NCI-H1417 (cell line): ENCODE measurements at places on chromosomes 12 and 14.

- DNase-seq, result no peak
Measured at GRCh38 chr14:36522347-36522971, 2.4 kb upstream of the NKX2-1 start.

DNA sequence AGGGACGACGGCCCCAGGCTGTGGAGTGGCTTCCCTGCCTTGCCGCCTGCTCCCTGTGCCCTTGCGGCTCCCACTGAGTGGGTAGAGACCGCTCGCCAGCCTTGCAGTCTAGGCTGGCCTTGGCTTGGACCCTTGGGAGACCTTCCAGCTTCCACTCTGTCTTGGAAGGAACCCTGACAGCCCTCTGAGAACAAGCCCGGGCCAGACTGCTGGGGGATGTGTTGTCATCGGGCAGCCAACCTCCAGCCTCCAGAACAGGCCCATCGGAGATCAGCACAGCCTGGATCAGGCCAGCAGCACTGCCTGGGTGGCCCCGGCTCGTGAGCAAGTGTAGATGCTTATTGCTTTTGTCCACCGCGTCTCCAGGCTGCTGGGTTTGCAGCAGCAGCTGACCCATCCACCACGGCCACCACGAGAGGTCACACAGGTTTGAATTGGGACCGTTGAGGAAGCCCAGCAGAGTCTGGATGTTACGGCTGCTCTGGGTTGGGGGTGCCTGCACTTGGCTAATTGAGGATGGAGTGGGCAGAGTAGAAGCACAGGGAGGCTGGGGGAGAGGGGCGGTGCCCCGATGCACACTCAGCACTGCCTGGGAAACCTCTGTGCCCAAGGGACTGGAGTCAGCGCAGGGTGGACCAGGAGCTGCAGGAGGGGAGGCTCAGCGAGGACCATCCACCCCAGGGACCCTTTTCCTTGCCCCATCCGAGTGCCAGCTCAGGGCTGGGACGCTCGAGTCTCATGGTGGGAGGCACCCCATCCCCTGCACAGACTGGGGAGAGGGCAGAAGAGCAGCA, 55.5 kb downstream of the NOC4L start:
- DNase-seq, result no peak

DNA sequence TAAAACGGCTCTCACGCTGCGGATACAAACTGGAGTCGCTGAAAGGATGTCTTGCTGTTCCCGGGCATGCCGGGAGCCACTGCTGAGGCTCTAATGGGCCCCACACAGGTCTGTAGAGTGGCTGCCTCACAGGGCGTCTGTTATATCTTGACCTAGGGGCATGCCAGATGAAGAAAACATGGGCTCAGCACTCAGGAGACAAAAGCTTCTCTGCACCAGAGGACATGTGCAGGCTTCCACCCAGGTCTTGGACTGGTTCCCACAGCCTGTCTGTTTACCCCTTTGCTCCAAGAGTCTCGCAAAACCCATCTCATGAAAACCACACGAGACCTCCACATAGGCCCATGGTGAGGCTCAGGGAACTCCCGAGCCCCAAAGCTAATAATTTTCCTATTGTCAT, 134.2 kb downstream of the RPS29 start:
- DNase-seq, result peak; percentile 31

GRCh38 chr12:119082016-119082415, 96.7 kb upstream of the HSPB8 start:
- no peak for DNase-seq

- DNase-seq, result peak; percentile 52
Measured at GRCh38 chr12:55188974-55189556, 31.8 kb upstream of the OR10A7 start.

- peak; percentile 92 for DNase-seq
Measured at GRCh38 chr14:76917745-76918255, 91.6 kb downstream of the LRRC74A start.

GRCh38 chr12:123035841-123036240, 55.4 kb downstream of the ARL6IP4 start:
- no peak for DNase-seq

DNA sequence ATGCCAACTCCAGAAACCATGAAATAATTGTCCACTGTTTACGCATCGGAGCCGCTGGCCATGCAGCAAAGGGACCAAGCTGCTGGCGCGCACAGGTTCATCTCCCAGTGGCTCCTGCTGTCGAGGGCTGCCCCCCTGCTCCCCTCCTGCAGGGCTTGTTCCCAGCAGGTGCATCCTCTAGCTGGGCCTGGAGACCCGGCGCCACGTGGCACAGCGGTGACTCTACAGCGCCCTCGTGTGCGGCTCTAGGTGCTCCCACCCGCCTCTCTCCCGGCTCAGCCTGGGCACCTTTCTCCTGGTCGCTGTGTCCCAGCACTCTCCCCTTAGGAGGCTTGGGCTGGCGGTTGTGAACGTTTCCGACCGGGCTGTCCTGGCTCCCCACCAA, 37.5 kb upstream of the INF2 start:
- no peak for DNase-seq

GRCh38 chr12:47864646-47865235, 40.1 kb downstream of the VDR start:
- no peak for DNase-seq

DNA sequence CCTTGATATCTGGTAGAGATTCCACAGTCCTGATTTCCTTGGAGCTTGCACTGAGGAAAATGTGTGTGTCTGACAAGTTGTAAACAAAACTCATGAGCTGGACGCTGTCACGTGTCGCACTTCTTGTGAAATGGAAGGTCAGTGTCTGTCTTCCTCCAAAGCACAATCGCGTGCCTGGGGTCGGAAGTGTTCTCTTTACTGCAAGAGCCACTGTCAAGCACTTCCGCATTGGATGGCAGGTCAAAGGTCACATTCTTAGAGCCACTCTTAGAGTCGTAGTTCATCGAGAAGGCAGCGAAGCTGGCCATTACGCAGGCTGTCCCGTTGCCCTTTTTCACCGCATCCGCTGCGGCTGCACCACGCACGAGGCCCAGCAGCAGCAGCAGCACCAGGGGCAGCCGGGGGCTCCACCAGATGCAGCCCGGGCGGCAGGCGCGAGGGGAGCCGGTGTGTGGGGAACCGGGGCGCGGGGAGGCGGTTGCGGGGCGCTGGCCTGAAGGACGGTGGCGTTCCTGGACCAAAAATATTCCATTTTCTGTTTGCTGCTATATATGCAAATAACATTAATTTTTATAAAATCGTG, 45.0 kb downstream of the LRTM2 start:
- DNase-seq, result no peak

DNA sequence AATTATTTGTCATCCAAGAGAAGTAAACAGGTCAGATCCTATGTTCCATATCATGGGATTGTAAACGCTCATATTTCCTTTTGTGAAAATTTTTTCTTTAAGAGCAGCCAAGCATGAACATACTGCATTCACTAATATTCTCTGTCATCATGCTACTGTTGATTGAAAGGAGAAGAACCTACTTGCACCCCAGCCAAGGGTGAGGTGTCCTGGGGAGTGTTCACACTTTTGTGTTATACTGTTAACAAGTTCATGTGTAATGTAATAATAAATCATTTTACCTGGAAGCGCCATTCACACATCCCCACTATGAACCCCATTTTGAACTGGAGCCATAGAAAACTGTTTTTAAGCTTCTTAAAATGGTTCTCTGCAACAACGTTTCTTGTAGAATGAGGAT, 53.6 kb downstream of the HMGA2 start:
- DNase-seq, result no peak

DNA sequence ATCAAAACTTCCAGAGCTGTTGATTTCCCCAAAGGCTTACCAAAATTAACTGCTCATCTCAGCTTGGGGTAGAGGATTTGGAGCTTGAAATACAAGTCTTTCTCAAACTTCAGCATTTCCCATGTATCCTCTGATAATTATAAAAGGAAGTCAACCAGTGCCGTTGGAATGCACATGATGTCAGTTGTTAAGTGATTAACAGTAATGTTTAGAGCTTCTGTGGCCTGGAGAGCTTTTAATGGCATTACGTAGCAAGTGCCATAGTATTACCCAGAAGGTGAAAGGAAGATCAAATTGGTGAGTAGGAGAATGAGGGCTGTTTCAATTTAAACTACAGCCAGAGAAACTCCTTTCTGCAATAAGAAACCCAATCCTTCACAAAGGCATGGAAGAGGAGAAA, 62.5 kb upstream of the PTPRR start:
- DNase-seq, result no peak

- no peak for DNase-seq
Measured at GRCh38 chr12:65613692-65614091, 210.6 kb upstream of the HMGA2 start.

DNA sequence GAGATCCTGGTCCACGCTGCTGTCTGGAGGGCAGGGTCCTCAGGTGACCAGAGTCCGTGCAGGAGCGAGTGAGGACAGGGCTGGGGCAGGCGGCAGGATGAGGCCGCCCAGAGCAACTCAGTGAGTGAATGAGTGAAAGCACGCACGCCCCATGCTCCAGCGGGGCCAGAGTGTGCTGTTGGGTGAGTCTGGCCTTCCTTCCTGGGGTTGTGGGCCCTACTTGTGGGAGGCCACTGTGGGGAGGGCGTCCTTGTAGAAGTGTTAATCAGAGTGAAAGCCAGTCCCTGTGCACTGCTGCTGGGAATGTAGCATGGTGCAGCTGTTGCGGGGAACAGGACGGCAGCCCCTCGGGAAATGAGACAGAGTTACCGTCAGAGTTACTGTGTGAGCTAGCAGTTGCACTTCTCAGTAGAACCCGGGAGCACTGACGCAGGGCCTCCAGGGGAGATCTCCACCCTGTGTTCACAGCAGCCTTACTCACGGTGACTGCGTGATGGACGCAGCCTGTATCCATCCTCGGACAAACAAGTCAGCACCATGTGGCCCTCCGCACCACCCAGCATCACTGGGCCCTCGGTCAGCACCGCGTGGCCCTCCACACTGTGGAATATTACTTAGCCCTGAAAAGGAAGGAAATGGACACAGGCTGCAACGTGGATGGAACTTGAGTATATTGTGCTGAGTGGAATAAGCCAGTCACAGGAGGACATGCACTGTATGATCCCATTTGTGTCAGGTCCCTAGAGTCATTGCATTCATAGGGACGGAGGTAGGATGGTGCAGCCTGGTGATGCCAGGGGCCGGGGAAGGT, 22.1 kb downstream of the PACS2 start:
- DNase-seq, result no peak

GRCh38 chr12:10618338-10618987, 5.1 kb upstream of the MAGOHB start:
- DNase-seq, result no peak

DNA sequence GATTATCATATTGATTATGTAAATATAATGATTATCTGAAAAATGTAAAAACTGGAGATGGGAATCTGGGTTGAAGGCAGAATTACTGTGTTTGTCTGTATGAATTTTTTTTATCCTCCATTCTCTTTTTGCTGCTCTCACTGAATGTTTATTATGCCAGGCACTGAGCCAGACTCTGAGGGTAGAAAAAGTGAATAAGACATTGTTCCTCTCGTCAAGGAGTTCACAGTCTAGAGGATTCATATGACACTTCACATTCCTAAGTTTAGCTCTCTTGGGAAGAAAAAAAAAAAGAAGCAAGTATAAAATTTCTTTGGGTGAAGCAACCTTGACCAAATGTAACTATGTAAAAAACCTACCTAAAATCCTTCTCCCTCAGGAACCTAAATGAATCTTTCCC, 120.9 kb upstream of the LMO3 start:
- DNase-seq, result no peak

DNA sequence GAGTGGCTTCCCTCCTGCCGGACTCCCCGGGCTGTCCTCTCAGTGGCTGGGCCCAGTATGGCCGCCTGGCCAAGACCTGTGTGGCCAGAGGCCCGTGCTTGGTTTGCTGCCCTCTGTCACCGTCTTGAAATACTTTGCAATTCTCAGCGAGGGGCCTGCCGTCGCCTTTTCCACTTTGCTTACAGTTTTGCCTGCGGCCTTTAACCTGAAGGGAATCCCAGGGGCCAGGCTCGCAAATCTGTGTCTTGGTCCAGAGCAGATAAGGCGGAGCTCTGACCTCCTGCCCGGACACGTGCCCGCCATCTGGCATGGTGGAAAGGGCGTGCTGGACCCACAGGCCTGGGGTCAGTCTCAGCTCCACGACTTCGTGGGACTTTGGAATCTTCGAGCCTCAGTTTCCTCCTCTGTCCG, 10.9 kb upstream of the AMN start:
- no peak for DNase-seq

DNA sequence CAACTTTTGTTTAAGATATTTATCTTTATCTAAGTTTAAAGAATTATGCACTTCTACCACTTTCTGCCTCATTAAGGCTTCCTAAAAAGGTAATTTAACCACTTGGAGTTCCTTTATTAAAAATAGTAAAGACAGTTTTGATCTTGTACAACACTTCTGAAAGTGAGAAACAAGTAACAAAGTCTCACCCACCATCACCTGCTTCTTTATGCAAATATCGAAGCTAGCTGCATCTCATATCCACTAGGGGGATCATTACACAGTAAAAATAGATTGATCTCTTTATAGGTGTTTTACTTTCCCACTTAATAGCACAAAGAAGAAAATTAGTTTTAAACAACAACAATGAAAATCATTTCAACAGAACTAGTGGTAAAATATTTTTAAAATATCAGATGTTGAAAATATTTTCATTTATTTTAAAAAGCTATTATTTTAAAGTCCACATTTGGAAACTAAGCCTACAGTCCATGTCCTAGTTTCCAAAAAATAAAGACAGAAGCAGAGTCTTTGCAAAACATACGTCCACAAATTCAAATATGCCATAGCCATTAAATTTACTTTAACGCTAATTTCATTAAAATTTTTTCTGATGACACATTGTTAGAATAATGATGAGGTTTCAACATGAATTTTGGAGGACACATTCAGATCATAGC, 160.0 kb upstream of the SOX5 start:
- DNase-seq, result peak; percentile 60

DNA sequence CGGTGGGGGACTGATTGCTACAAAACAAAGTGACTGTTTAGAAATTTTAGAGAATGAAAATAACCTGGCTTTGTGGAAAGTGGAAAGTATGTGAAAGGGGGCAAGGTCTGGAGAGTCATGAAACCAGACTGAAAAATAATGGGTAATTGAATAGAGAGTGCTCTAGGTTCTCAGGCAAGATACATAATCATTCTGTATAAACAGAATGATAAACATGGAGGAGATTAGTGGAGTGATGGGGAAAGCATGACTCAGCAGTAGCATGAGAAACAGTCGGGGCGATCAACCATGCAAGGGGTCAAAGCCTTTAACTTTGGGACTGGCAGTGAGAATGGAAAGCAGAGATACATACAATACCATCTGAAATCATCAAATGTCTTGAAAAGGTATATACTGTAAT, 332.5 kb downstream of the CCER1 start:
- no peak for DNase-seq

- no peak for DNase-seq
Measured at GRCh38 chr12:115000038-115000437, 316.1 kb upstream of the TBX3 start.

DNA sequence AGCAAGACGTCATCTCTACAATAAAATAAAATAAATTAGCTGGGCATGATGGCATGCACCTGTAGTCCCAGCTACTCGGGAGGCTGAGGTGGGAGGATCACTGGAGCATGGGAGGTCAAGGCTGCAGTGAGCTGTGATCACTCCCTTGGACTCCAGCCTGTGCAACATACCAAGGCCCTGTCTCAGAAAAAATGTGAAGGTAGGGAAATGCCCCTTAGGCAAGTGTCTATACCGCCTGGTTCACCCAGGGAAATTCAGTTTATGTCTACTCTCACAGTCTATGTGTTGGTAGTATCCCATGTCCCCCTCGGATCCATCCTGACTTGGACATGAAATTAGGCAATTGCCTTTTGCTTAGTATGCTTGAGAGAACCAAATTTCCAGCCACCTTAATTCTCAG, 88.4 kb upstream of the TMEM132C start:
- no peak for DNase-seq

GRCh38 chr12:92528586-92528985, 174.2 kb upstream of the PLEKHG7 start:
- no peak for DNase-seq

GRCh38 chr12:90858252-90858651, 96.7 kb downstream of the CCER1 start:
- DNase-seq, result no peak
